Fibroblast of the aortic adventitia (primary cell): ENCODE measurements at places on chromosomes 2 and 18.
A peak's percentile ranks its signal among the peaks of the same experiment; 100 is the strongest.

GRCh38 chr2:85732467-85733120, 21.2 kb upstream of the ATOH8 start:
- no peak for DNase-seq

DNA sequence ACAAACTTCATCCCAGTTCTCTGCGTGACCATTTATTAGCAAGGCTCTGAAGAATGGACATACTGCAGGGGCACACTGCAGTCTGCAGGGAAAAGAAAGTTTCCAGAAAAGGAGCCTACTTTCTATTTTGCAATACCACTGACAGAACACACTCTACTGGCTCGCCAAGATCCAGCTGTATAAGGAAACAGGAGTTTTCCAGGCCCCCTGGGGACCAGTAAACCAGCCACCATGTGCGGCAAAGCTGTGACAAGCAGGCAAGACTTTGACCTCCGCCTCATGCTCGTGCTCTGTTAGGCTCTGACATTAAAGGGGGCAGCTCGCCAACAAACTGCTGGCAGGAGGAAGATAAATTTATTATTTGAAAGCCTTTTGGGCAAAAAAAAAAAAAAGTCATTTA, 67.3 kb downstream of the CCBE1 start:
- no peak for DNase-seq

GRCh38 chr18:49178736-49179135, 228.0 kb upstream of the SMAD7 start:
- DNase-seq, result peak; percentile 54

- DNase-seq, result no peak
These were observed 88.7 kb downstream of the TNS1 start for GRCh38 chr2:217914078-217914477.

- no peak for DNase-seq
These were observed 62.8 kb downstream of the BOD1L2 start for GRCh38 chr18:57209713-57210106.
